ENCODE measurements at places on chromosomes 5 and 9.

GRCh38 chr5:35861718-35862117 lies 5.0 kb downstream of the IL7R start:
- no peak for DNase-seq

DNA sequence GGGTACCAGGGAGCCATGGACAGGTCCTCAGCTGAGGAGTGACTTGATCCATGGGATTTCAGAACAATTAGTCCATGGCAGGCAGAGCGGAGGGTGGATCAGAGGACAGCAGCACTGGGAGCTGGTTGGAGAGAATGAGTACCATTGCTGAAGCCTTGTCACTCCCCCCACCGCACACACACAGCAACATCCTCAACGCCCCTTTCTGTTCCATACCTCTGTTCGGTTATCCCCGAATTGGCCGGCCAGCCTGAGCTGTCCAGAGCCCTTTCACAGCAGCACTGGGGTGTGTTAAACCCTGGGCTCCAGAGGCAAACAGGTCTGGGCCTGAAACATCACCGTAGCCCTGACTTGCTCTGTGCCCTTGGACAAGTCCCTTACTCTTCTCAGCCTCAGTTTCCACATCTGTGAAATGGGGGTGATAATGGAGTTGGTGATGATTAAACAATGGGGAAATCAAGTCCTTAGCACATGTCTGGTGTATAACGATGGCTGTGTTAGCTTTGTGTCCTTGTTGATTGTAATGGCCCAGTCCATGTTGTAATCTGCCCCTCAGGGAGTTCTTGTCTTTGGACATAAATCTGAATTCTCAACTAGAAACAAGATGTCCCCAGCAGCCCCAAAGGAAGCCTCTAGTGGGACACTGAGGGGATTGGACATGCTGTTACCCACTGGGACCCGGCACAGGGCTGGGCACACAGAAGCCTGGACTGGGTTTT lies 16.9 kb downstream of the GSN start:
- DNase-seq = no peak

DNA sequence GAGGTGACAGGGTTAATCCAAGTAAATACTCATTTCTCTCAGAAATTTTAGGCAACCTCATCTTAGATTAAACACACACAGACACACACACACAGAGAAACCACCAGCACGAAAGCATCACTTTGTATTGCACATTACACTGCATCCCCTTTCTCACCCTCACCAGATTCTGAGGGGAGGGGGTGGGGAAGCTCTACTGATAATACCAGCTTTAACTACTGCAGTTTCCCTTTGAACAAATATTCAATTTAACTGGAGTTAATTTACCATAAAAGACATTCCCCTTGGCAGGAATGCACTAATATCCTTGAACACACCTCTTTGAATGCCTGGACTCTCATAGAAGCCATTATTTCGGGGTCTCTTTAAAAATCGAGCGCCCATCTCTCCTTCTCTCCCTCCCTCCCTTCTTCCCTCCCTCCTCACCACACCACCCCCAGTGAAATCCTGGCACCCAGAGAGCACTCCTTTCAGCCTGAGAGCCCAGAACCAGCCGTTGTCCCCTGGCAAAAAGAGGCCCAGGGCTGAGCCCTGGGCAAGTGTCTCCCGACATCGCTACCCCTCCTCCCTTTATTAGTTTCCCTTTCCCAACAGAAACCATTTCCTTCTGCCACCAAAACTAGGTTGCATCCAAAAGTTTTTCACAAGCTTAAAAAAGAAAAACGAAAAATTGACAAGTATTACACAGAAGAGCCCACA lies 2.8 kb upstream of the NFIB start:
- DNase-seq = no peak

DNA sequence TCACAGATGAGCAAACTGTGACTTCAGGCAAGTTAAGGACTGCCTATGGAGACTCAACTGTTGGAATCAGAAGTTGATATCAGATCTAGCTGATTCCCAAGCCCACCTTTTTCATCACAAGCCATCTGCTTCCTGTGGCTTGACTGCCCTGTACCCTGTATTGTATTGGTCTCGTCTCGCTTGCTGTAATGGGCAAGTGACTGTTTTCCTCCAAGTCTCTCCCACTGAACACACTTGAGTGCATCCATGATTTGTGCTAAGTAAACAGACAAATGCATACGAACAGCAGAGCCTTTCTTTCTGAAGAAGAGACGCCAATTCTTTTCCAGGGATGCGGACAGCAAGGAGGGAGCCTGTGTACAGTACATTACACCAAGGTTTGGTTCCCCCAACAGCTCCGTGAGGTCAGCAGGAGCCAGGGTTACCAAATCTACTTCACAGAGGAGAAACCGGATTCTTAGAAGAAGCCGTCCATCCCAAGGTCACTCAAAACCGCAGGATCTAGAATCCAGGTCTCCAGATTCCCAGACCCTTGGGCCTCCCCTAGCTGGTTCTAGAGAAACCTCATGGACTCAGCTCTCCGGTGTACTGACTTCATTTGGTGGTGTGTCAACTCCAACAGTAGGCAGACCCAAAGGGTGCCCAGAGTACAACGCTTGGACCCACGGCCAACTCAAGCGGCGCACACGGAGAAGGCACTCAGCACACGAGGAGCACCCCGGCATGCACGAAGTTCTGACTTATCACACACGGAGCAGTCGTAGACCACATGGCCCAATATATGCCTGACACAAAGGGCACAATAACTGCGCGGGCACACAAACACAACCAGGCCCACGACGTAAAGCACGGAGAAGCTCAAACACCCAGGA lies 1.1 kb downstream of the BAG1 start:
- peak; percentile 7 for DNase-seq

DNA sequence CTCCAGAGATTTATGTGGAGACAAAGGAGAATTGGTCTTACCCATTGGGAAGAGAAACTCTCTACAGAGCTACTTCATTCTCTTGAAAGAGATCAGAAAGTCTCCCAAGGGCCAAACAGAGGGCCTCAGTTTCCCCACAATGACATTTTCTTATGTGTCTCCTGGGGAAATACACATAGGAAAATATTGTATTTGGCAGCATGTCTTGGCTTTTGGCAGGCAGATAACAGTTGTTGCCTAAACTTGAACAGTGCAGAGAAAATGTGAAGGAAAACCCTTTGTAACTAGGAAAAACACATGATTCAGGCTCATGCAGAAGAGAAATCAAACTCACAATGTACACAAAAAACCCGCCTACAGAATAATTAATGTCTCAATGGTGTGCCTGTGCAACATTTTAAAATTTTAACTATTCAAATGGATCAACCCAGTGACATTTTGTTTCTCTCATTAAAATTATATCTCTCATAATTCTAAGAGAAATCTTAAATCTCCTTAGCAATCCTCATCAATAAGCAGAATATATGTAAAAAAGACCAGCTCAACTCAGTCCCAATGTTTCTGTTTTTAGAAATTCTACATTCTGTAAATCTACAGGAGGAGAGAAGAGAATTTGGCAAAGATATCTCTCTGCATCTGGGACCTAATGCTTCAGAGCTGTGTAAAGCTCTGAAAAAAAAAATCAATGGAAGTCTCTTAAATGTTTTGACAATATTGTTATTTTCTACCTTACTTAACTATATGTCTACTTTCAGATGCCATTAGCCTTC lies 205.1 kb downstream of the ADAMTSL1 start:
- no peak for DNase-seq

DNA sequence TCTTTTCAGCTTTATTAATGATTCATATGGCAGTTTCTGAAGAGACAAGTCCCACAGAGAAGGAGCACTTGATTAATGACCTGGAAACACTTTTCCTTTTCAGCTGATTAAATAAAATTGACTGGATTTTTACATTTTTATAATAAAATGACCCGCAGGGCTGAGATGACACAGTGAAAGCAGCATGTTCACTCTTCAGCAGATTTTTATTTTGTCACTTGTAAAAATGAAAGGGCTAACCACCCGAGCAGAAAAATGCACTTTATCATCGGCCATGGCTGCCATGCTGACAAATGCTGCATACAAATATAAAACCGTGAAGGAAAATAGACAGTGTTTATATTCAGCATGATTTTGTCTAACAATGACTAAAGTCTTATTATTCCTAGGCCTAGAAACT lies 321.6 kb upstream of the ITGA1 start:
- DNase-seq = no peak

- no peak for DNase-seq
These were observed 8.0 kb downstream of the SIL1 start for GRCh38 chr5:139190125-139190524.

DNA sequence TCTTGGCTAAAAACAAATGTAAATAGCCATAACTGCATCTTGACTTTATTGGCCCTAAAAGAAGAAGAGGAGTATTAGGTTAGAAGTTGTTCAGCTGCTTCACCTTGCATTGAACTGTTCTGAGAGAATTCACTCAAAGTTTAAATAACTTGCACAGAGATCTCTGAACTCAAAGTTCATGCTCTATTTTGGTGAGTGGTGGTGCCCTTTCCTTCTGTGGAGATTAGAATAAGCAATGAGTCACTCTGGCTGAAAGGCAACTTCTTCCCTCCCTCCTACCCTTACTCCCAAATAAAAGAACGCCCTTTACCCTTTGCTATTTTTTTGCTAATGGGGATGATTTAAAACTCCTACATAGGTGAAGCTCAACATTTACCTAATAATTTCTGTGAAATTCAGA lies 48.9 kb downstream of the ERMP1 start:
- no peak for DNase-seq

- DNase-seq = no peak
These were observed 16.8 kb downstream of the TAS2R1 start for GRCh38 chr5:9613360-9613759.
